Endothelial cell of umbilical vein (primary cell): ENCODE measurements at places on chromosomes 7 and 10. TPM values are rescaled to one million over a fixed set of nuclear protein-coding genes. Genes with fewer than 3 reads are reported as not detected.

Gene LOXL4
- 0.92 and 1.4 TPM in 2 replicates for total RNA-seq

Gene ABI1
- total RNA-seq = 53.6 and 58.8 TPM in 2 replicates

Gene GOLGA7B
- total RNA-seq = not detected in 2 replicates

Gene GATA3
- 30.9 and 33.0 TPM in 2 replicates for total RNA-seq

Gene TNS3
- 45.1 and 59.8 TPM in 2 replicates for total RNA-seq

Gene INMT
- total RNA-seq = not detected in 2 replicates

Gene NRBF2
- total RNA-seq = 17.0 and 17.7 TPM in 2 replicates

Gene PTER
- 3.6 and 4.6 TPM in 2 replicates for total RNA-seq

Gene TAS2R41
- not detected in 2 replicates for total RNA-seq

- no peak for DNase-seq
These were observed 19.2 kb downstream of the SLC18A2 start for GRCh38 chr10:117260084-117260483.

DNA sequence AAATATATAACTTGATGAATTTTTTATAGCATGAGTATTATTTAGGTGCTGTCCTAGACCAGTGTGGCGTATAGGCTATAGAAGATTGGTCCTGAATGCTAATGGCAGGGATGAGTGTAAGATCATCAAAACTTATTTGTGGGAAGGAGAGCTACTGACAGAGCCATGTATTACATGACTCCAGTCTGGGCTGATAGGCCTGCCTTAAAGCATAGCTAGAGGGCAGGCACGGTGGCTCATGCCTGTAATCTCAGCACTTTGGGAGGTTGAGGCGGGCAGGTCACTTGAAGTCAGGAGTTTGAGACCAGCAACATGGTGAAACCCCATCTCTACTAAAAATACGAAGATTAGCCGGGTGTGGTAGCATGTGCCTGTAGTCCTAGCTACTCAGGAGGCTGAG is 198.1 kb upstream of the KLF14 start:
- no peak for DNase-seq

DNA sequence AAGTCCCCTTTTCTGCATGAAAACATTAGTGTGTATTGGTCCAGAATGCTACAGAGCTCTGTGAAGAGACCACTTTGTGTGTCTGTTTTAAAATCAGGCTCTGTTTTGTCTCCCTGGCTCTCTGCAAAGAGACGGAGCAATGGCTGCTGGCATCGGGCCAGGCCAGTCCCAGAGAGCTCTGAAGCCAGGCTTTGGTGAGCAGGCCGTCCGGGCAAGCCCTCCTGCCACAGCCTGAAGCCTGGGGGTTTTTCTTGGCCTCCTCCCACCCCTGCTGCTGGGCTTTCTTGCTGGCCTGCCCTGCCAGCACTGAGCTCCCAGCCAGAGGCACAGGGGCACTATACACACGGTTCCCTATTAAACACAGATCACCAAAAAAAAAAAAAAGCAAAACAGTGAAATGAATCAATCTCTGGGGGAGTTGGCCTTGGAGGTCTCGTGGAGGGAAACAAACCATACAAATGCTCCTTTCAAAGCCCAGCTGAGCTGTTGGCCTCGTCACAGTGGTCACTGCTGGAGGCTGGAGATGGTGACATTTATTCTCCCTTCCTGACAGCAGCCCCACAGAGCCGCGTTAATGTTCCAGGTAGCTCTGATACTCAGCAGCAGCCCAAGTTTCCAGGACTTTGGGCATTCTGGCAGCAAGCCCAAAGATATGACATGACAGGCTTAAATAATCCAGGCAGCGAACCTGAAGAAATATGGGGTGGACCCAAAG is 237.2 kb downstream of the TCF7L2 start:
- DNase-seq = no peak

DNA sequence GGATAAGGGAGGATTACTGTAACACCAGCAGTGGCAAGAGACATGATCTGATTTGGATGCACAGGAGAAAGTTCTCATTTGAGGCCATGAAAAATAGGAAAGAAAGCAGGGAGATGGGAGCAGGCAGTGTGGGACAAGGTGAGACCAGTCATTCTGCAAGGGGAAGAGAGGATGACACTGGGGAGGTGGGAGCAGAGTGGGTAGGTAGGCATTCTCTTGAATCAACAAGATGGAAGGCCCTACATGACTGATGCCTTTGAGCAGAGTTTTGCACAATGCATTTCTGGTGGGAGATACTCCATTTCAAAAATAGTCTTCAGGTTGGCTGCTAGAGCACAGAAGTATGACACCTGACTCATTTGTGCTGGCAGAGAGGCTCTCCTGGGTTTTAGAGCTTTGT is 10.5 kb downstream of the RPS24 start:
- no peak for DNase-seq

GRCh38 chr10:8404721-8405120 is 350.2 kb downstream of the GATA3 start:
- no peak for DNase-seq

DNA sequence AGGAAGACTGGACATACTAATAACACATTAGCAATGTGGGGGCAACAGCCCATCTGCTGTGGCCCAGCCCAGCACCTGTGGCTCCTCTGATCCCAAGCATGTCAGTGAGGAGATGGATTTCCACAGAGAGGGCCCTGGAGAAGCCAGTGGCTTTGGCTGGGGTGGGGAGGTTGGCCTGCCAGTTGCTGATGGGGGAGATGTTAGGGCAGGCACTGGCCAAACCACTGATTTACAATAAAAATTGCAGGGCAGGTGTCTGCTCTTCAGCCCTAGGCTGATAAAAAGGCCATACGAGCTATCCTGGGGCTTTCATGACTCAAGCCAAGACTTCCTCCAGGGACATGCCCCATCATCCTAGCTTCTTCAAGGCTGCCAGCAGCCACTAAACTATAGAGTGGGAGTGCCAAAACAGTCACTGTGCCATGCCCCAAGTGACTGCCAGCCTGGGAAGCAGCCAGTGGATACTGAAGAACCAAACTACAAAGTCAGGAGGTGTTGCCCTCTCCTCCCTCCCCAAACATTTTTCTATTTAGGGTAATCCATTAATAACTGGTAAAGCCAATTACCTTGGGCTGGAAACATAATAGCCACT is 37.8 kb downstream of the DPCD start:
- no peak for DNase-seq

- DNase-seq = no peak
These were observed 44.1 kb downstream of the CUL2 start for GRCh38 chr10:35046074-35046473.

DNA sequence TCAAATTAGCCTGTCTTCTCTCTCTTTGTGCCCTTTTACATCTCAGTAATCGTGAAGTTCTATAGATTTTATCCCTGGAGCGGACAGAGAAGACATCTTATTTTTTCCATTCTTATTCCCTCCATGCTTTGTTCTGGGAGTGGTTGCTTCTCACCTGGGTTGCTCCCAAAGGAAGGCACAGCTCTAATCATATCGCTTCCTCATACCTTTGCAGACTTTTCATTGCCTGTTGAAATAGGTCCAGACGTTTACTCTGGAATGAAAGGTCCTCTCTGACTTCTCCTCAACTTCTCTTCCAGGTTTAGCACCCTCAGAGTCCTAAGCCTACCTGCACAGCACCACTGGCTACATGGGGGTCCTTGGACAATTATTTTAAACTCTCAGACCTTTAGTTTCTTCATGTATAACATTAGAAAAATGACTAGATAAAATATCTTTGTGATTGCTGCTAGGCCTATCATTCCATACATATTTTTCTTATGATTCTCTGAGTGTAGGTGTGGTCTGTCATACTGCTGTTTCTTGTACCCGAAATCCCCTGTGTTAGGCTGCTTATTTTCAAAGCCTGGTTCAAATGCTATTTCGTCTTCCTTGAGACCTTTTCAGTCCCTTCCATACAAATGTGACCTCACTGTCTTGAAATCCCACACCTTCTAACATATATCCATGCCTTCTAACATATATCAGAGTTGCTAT is 418.1 kb downstream of the GFRA1 start:
- DNase-seq = no peak

DNA sequence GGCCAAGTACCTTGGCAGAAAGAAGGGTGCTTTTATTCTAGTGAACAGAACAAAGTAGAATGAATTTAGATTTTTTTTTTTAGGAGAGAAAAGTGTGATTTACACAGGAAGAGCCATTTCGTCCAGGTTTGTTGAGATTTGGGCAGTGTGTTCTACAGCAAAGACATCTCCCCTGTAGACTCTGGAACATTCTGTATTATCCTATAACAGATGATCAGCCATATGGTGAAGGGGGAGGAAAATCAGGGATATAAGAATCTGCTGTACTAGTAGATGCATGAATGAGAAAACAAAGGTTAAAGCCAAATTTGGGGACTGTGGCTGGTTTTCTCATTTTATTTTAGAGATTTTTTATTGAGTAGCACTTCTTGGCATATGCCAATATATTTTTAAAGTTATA is 453.7 kb upstream of the LRRTM3 start:
- DNase-seq = no peak

GRCh38 chr10:70619271-70620019 is 16.9 kb upstream of the PRF1 start:
- DNase-seq = no peak

GRCh38 chr7:112300831-112301407 is 94.4 kb downstream of the ZNF277 start:
- DNase-seq = no peak

DNA sequence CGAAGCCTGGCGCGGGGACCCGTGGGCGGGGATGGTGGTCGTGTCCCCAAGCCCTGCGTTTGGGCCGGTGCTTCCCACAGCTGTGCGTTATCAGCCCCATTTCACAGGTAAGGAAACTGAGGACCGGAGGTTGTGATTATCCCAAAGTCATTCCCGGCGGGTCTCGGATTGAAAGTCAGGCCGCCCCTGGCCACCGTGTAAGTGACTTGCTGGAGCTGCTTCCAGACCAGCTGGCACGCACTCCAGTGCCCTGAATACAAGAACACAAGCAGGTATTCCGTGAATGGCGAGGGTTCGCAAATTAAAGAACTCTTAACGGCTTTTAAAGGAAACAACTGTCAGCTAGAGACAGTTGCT is 675 bp upstream of the ATE1 start:
- no peak for DNase-seq

GRCh38 chr7:1466524-1467271 is 7.4 kb upstream of the MICALL2 start:
- DNase-seq = peak; percentile 20

DNA sequence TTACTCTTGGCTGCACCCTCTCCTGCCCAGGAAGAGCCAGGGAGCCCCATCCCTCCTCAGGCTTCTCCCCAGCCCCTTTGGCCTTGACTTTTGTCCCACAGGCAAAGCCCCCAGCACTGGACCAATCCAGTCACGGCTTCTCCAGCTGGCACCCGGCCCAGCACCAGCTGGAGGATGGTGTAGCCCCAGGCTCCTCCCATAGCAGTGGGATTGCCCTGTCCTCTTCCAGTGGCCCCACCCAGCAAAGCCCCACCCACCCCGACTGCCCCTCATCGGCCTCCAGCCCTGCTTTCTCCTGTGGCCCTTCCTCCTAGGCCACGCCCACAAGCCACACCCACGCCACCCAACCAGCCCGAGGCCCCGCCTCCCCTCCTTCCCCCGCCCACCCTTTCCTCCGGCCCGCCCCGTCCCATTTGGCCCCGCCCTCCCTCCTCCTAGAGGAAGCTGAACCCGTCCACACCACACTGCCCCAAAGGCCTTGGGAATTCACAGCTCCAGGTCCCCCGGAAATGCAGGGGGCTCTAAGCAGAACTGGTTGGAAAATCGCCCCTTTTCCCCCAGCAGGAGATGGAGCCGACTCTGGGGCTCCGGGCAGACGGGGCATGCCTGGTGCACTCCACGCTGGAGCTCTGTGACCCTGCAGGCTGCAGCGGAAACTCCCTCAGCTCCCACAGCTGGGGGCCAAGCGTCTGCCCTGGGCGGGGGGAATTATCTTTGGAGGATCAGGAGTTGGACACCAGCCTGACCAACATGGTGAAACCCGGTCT is 25.2 kb downstream of the GET4 start:
- peak; percentile 55 for DNase-seq

DNA sequence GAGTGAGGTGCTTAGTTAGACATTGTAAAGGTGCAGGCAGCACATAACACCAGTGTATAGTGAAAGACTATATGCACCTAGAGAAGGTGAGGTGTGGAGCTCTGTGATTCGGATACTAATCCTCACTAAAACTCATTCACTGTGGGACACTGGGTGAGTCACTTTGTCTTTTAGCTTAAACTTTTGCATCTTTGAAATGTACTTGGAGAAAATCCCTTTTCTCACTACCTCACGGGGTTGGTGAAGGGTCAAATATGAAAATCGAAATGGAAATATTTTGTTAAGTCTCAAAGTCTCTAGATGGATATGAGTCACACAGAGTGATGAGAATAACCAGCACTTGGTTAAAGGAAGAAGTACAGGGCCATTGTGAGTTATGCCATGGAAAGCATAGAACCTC is 38.0 kb downstream of the MDFIC start:
- DNase-seq = no peak

DNA sequence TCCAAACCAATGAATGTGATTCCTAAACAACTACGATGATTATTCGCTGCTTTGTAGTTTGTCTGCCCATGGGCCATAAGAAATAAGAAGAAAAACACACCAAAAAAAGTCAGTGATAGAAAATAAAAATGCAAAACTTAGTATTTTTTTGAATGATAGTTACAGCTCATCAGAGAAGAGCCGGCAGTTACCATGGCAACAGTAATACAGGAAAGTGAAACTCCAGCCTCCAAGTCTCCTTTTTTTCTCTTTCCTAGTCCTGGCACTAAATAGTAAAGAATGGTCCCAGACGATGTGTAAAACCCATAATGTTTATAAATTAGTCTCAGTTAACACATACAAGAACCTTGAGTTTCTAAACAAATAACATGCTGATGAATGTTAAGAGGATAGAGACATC is 21.6 kb upstream of the LHFPL3 start:
- no peak for DNase-seq

DNA sequence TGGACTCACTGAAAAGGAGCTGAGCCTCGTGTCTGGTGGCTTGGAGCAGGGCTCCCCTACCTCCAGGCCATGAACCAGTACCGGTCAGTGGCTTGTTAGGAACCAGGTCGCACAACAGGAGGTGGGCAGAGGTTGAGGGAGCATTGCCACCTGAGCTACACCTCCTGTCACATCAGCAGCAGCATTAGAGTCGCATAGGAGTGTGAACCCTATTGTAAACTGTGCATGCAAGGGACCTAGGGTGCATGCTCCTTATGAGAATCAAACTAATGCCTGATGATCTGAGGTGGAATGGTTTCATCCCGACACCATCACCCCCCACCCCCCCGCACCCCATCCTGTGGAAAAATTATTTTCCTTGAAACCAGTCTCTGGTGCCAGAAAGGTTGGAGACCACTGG is 50.4 kb downstream of the TSPAN15 start:
- no peak for DNase-seq

GRCh38 chr7:148670807-148671206 is 27.9 kb upstream of the CUL1 start:
- no peak for DNase-seq

- no peak for DNase-seq
These were observed 609 bp downstream of the KLRG2 start for GRCh38 chr7:139482662-139483466.

DNA sequence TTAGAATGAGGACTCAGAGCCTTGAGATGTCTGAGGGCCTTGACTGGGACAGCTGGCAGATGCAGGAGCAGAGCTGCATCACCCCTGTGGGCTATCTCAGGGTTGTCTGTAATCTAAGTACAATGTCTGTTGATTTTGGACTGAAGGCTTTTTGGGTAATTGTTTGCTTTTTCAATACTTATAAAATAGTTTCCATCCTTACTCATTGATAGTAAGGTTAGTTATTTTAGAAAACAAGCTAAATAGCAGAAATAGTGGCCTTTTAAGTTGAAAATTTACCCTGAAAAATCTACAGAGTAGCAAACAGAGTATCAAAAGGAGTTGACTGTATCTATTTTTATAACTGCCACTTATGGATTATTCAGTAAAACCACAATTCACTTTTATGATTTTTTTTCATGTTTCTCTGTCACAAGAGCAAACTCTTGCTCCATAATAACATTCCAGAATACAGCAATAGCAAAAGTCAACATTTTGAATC is 179.7 kb downstream of the CFTR start:
- no peak for DNase-seq
